ENCODE measurements at places on chromosomes 3 and 15.

GRCh38 chr3:84717894-84718293 is 240.9 kb upstream of the CADM2 start:
- DNase-seq: no peak

- no peak for DNase-seq
Measured at GRCh38 chr3:81255463-81255862, 506.0 kb downstream of the GBE1 start.

DNA sequence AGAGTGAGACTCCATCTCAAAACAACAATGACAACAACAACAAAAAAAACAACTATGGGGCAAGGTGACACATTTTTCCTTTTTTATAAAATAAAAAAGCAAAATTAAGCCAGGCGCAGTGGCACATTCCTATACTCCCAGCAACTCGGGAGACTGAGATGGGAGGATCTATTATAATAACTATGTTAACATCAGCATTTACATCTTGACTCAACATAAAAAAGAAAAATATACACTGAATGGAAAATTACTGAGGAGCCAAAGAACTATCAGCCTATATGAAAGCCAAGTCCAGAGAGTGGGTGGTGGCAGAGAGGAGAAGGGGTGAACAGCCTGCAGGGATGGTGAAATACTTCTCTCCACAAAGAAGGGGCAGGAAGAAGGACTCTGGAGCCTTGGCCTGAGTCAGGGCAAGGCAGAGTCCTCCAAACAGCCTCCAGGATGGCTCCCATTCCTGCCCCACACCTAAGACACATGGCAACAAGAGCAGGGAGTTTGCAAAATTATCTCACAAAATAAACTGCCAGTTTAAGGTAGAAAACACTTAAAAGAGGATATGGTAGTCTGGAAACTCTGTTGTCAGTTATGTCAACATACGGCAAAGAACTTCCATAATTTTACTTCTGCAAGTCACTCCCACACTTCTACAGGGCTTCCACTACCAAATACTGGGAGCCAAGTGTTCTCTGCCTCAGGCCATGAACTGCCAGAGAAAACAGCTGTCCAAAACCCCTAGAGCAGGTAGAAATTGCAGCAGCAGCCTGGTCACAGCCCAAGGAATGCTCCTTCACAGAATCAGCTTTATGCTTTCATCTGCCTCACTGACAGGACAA is 25.9 kb downstream of the HSPBAP1 start:
- DNase-seq: no peak

DNA sequence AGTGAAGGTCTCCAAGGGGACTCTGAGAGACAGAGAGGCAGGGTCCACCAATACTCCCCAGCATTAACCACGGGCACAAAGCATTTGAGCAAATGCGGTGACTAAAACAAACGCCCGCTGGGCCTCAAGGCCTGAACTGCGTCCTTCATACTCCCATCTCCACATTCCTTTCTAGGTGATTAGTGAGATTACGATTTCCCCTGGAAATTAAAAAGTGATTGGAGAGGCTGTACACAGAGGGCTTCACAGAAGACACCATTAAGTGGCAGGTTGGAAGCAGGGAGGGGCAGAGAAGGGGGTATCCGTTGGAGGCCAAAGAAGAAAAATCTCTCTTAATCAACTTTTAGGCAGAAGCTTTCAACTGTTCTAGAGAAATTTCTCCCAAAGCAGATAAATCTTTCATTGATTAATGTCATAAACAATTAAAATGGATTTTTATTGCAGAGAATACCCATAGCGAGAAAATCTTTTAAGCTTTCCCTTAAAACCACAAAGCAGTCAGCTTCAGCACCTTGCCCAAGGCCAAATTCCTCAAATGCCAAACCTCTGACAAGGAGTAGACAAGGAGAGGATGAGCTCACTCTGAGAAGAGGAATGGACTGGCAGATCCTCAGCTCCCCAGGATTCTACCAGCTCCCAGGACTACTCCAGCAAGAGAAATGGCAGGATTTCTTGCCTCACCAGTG is 38.2 kb downstream of the MB21D2 start:
- peak; percentile 99 for DNase-seq

GRCh38 chr15:76905013-76905839 is at the start of gene SCAPER:
Gene SCAPER (minus strand): TSS chr15:76905340. CDS start chr15:76883817, 21,523 bp downstream.
- peak; percentile 84 for DNase-seq

GRCh38 chr15:54540721-54541120 is 562.5 kb downstream of the UNC13C start:
- DNase-seq: peak; percentile 0

GRCh38 chr3:20573175-20573574 is 387.2 kb upstream of the SGO1 start:
- DNase-seq: peak; percentile 68

DNA sequence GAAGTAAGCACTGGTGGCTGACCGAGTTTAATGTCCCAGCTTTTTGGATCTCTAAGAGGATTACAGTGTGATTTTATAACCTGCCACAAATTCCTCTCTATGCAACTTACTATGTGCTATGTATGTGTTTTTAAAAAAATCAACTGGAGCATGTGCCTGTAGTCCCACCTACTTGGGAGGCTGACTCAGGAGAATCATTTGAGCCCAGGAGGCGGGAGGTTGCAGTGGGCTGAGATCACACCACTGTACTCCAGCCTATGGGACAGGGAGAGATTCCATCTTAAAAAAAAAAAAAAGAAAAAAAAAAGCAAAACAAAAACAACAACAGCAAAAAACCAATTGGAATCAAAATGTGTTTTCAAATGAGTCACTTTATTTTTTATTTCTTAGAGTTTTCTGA is 29.6 kb downstream of the DUT start:
- DNase-seq: peak; percentile 43

- no peak for DNase-seq
Measured at GRCh38 chr3:61522060-61522459, 39.3 kb upstream of the PTPRG start.

GRCh38 chr3:196108075-196108743 is 26.3 kb upstream of the TFRC start:
- no peak for DNase-seq

GRCh38 chr3:154548341-154548740 is 118.4 kb upstream of the GPR149 start:
- DNase-seq: no peak

DNA sequence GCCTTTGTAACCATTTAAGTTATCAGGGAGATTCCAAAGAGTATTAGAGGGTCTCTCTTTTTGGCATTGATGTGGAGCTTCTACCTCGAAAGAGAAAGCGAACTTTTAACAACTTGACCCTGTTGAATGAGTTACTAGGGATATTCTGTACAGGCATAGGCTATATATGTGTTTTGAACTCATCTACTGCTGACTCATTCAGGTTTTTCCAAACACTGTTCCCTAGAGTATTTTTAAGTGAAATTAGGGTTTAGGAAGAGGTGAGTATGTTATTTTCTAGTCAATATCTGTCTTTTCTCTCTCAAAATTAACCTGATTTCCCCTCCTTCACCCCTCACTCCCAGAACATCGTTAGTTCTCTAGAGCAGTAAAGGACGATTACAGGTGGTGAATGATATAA is 228.1 kb upstream of the C2CD4B start:
- DNase-seq: no peak

DNA sequence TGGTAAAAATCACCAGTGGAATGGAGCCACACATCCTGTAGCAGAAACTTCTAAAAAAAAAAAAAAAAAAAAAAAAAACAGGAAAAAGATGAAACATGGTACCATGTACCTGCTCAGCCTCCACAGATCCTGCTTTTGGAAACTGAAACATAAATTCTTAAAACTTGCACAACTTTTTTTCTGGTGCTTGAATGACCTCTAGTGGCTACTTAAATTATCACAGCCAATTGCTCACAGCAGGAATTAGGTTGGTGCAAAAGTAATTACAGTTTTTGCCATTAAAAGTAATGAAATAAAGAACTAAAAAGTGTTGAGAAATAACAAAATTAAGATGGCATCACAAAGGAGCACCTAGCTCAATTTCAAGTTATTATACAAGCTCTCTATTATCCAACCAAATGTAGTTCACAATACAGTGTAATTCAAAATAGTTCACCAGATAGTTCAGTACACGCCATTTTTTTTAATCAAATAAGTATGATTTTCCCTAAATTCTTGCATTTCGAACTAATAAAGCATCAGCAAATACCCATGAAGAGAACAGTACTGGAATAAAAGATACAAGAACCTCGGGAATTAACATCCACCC is 80.6 kb downstream of the ULK4 start:
- DNase-seq: peak; percentile 39

DNA sequence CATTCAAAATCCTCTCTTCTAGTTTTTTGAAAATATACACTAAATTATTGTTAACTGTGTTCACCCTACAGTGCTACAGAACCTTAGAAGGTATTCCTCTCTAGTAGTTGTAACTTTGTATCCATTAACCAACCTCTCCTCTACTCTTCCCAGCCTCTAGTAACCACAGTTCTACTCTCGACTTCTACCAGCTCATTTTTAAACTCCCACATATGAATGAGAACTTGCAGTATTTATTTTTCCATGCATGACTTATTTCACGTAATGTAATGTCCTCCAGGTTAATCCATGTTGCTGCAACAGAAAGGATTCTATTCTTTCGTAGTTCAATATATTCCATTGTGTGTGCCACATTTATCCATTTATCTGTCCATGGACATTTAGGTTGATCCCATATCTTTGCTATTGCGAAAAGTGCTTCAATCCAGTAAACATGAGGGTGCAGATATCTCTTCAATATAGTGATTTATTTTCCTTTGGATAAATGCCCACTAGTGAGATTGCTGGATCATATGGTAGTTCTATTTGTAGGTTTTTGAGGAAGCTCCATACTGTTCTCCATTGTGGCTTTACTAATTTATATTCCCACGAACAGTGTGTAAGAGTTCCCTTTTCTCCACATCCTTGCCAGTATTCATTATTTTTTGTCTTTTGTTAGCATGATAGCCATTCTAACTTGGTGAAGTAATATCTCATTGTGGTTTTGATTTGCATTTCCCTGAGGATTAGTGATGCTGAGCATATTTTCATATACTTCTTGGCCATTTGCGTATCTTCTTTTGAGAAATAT is 113.7 kb upstream of the SMAD3 start:
- DNase-seq: peak; percentile 71

DNA sequence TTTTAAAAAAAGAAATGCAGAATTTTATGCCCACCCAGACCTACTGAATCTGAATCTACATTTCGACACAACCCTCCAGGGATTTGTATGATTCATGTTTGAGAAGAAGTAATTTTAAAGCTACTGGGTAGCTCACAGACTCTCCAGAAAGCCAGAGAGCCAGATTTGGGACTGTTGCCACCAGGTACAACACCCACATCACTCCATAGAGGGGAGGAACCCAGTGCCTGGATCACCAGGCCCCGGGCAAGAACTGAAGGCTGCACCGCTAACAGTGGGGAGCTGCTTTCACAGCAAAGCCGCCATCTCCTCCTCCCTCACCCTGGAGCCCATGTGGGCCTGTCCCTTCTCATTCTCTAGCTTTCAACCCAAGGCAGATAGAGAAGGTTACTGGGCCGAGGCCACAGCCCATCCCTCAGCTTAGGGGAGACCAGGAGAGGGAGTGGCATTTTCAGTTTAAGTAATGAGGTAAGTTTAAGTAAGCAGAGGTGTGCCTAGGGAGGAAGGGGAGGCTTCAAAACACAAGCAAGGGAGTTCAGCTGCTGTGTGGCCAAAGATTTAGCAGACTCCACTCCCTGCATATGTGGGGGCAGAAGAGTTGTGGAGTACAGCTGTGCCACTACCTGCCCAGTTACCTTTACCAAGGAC is 109.8 kb downstream of the IL12A start:
- DNase-seq: peak; percentile 62

DNA sequence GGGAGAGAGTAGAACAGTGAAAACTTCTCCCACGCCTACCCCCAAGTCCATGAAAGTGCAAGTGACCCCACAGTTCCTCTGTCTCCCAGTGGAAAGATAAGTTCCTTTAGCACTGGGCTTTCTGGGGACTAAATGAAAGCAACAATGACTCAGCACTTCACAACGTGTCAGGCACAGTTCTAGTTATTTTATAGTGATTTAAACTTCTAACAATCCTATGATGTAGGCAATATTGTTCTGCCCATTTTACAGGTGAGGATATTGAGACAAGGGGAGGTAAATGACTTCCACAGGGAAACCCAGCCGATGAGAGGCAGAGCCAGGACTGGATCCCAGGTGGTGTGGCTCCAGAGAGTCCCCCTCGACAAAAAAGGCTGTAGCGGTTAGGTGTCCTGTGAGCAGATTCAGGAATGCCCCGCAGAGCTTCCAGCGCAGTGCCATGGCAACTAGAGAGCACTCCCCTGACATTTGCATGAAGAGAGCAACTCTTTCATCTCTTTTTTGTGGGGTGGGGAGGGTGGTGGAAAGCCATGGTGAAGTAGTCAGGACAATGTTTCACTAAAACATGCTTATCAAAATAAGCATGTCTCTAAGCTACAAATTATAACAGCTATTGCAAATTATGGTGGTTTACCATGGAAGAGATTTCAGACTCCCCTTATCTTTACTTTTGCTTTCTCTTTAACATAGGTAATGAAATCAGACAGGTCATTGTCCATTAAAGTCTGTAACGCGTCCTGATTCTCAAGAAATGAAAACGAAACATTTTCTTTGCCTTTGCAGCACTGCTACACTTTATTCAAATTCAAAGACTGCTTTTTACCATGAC is 62.1 kb downstream of the NR2F2 start:
- no peak for DNase-seq

GRCh38 chr3:45553469-45553974 is 41.0 kb upstream of the LIMD1 start:
- peak; percentile 60 for DNase-seq

DNA sequence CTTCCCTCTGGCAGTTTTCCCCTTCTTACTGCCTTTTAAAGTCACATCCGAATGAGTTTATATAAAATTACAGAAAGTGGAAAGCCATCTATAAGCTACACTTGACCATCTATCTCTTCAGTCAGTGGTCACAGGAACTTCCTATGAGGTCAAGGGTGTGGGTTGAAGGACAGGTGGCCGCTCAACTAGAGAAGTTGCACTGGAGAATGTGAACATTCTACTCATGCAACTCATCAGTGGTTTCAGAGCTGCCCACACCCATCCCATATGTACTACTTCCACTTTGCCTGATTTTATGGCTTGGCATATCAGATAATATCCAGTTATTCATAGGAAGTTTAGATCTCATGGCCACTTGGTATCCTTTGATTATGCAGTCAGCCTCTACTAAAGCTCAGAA is 57.4 kb upstream of the TMEM158 start:
- no peak for DNase-seq

DNA sequence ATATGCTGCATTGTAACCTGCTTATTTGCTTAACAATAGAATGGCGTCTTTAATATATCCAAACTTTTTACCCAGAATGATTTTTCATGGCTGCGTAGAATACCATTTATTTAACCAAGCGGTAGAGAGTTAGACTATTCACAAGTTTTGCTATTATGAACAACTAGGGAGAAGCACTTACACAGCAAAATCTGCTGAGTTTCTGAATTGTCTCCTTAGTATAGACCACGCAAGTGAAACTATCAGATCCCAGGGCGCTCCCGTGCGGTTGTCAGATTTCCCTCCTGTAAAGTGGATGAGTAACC is 12.6 kb upstream of the ADPGK start:
- DNase-seq: peak; percentile 29

- peak; percentile 53 for DNase-seq
Measured at GRCh38 chr3:69823743-69824142, 84.5 kb downstream of the MITF start.
